Neural progenitor cell (in vitro differentiated cells): ENCODE measurements at places on chromosomes 1 and 21. TPM values are rescaled to one million over a fixed set of nuclear protein-coding genes. Genes with fewer than 3 reads are reported as not detected.

DNA sequence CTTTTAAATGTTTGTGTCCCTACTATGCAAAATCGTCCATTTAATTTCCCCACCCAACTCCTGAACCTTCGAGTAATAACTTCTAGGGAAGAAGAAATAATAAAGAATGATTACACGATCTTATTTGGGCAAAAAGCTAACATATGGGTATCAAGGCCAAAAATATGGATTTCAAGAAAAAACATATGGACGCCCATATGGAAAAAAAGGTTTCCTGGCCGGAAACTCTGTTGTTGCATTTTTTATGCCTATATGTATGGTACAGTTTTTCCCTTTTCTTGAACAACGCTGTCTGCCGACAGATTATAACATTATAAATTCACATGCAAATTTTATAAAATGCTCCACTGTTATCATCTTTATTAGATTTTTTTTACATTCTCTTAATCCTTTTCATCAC, 167.6 kb upstream of the ESRRG start:
- DNase-seq = no peak

- no peak for DNase-seq
Measured at GRCh38 chr1:224519874-224520273, 85.3 kb upstream of the WDR26 start.

The ETV3L gene
- 0.25 TPM in 1 of 2 replicates, not detected in the other for total RNA-seq

- no peak for DNase-seq
Measured at GRCh38 chr21:31903896-31904295, 31.1 kb downstream of the HUNK start.

The DYNLT5 gene
- total RNA-seq = 0.22 TPM in 1 of 2 replicates, not detected in the other

The GPR3 gene
- 3.0 and 3.1 TPM in 2 replicates for total RNA-seq

DNA sequence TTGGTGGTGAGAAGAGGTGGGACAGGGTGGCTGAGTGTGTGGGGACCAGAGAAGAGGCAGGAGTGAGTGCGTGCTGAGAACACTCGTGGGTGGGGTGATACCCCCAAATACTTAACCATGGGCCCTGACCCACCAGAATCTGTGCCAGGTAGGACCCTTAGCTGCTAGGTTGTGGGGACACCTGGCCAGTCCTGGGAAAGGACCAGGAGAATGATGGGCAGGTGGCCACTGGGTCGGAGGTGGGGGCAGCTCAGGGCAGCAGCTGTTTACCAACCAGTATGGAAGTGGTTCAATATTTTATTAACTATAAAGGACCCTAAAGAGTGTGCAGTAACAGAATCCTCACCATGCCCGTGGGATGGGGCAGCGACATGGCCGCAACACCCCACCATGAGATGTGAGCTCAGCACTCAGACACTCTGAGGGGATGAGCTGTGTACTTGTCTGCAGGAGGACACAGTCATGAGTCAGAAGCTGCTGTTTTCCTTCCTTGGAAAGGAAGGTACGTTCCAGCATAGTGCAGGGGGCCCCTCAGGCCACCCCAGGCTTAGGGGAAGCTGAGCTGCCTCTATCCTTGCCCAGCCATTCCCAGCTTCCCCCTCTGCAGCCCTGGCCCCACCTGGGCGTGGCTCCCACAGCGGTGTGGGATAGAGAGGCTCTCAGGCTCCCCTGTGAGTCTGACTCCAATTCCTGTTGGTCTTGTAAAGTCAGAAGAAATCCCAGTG, 25.4 kb downstream of the TEX35 start:
- no peak for DNase-seq

- no peak for DNase-seq
Measured at GRCh38 chr1:31748365-31748764, 15.8 kb downstream of the ADGRB2 start.

GRCh38 chr1:187013582-187014200, 184.9 kb downstream of the PLA2G4A start:
- DNase-seq = no peak

DNA sequence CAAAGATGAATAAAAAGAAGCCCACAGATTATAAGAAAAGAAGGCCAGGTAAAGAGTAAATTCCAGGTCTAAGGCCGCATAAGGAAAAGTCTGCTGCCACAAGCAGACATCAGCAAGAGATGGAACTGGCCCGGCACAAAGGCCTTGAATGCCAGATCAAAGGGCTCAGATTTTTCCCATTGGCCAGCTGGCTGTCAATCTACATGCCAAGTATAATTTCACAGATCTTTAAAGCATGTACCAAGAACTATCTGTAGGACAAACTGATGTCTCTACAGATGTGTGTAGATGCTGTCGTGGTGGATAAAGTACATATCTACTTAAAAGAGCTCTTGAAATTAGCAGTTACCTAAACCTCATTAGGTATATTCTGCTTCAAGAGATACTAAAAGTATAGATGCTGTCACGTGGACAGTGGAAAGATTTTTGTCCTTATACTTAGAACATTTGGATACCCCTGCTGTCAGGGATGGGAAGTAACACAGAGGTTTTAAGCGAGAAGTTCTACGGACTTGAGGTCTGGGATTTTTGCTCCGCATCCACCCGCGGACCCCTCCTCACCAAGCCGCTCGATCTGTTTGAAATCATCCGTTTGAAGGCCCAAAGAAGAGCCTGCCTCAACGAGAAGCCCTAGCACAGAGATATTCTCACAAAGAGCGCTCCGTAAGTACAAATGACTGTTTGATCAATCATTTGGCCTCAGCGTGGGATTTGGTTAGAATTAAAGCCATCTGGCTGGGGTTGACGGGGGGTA, 10.1 kb downstream of the GLIS1 start:
- no peak for DNase-seq

DNA sequence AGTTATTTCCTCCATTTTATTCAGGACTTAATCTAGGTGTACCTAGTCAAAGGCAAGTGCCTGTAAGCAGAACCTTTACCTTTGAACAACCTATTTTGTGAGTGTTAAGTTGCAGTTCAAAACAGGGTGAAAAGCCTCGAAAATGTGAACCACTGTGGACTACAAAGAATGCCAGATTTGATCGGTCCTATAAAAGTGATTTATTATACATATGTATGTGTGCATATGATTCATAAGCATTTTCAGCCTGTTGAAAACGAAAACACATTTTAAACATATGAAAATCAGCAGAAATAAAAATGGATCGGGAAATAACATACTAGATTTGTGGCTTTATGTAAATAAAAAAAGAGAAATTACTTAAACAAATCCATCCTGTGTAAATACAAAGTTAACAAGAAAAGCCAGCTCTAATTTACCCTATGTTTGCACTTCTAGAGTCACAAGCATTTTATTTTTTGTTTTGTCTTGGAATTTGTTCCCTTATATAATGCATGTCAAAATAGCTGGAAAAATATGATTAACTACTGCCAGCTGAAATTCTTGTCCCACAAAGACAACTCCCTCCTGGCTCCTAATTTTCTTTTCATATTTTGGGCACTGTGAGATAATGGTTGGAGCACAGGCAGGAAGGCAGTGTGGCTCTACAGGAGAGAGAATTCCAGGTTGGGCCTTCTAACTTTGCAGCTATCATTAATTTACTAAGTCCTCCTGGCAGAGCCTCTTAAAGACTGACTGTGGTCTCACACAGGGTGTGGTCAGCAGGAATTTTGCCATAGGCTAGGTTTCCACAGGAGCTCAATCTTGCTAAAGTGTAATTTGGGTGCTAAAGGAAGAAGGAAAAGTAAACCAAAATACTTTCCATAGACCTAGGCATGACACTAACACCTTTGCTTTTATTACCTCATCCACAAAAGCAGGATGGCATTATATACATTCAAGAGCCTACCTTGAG, 70.2 kb upstream of the CDC42BPA start:
- DNase-seq = no peak

The RGS16 gene
- total RNA-seq = 12.5 and 16.4 TPM in 2 replicates
